Tibial artery (tissue), 4 donors: ENCODE measurements at places on chromosomes 2 and 18.

- no peak for DNase-seq
Measured at GRCh38 chr2:70596293-70596692, 42.7 kb upstream of the TGFA start.

GRCh38 chr2:128530025-128530573 is 211.4 kb upstream of the HS6ST1 start:
- DNase-seq = no peak

- DNase-seq = no peak
Measured at GRCh38 chr2:10885094-10885860, 26.5 kb upstream of the KCNF1 start.

- no peak for DNase-seq
Measured at GRCh38 chr2:36605273-36605672, 7.3 kb upstream of the FEZ2 start.

- no peak for DNase-seq
Measured at GRCh38 chr2:216827073-216827720, 32.7 kb downstream of the TNP1 start.

- no peak for DNase-seq
Measured at GRCh38 chr2:202019689-202020450, 13.8 kb upstream of the FZD7 start.

GRCh38 chr18:10949655-10950054 is 199.7 kb downstream of the PIEZO2 start:
- no peak for DNase-seq
